SW 1271 (cell line): ENCODE measurements at places on chromosomes 4 and X.

- no peak for DNase-seq
These were observed 87.5 kb upstream of the RBPJ start for GRCh38 chr4:26233350-26233749.

DNA sequence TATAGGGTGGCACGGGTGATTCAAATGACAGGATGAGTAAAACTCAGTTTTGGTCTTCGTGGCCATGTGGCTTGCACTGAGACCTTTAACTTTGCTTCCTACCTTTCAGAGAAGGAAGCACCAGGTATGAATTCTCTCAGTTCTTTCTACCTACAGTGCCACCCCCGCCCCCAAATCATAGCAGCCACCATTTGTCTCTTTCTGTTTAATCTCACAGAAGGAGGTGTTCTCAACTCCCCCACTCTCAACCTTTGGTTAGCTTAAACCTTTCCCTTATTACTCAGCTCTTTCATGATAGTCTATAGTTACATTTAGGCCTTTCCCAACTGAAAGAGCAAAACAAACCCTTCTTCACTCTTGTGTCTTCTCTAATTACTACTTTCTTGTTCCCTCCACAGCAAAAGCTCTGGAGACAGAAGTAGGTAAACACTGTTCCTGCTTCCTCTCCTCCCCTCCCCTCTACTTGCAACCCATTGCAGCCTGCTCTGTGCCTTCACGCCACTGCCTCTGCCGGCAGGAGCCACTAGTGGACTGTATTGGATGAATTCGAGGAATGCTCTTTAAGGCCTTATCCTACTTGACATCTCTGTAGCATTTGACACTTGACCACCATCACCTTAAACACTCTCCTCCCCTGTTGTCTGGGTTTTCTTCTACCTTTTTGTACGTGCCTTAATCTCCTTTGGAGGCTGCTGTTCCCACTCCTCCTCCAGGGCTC, 123.7 kb downstream of the AFF1 start:
- DNase-seq, result no peak

DNA sequence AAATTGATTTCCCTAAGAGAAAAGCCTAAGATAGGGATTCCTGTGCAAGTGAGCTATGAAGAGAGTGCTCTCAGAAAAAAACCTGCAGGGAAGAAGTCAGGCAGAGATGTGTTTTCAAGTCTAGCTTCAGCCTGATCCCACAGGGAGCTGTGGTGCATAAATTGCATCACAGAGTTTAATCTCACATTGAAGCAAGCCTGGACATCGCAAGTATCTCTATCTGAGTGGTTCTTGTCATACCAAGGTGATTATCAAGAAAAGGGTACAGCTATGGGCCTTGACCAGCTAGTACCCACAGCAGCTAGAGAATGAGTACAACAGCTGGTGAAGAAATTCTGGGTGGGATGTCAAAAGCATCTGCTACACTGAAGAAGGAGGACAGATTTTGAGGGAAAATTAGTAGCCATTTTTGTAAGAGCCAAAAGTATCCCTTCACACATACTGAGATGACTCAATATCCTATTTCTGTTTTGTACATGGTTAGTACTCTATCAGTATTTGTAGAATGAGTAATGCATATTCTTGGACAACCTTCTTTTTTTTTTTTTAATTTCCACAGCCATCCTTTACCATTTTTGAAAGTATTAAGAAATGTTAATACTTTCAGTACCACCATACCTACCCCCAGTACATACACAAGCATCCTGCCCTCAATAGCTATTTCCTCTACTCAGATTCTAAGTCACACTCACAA, 708.9 kb downstream of the IL1RAPL1 start:
- DNase-seq, result no peak

DNA sequence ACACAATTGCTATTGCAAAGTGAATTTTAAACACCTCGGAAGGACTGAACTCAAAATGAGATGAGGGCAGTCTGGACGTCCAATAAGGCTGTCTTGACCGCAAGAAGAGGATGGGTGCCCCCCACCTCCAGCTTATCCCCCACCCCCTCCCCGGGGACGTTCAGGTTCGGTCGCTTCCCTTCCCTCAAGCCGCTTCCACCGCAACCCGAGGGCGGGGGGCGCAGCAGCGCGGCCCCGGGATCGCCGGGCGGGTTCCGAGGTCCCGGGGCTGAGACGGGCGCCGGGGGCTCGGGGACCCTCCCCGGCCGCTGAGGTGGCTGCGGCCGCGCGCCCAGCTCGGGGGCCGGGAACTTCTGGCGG, 480 bp downstream of the USP46 start:
- DNase-seq, result no peak

DNA sequence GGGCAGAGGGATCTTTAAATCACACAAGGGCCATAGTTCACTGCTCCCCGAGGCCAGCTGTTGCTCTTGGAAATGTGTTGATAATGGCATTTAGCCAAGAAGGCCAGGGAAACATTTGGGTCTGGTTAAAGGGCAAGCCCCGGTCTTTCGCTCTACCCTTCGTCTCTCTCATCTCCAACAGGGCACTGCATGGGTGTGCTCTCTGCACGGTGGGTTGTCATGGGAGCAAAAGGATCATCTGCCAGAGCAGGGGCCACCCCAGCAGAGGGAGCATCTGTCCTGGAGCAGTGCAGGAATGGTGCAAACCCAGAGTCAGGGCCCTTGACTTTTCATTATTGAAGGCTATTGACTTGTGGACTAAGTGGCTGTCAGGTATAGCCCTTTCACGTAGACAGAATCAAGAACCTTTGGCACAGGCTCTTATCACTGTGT, 22.7 kb upstream of the PGRMC2 start:
- DNase-seq, result peak; percentile 4

DNA sequence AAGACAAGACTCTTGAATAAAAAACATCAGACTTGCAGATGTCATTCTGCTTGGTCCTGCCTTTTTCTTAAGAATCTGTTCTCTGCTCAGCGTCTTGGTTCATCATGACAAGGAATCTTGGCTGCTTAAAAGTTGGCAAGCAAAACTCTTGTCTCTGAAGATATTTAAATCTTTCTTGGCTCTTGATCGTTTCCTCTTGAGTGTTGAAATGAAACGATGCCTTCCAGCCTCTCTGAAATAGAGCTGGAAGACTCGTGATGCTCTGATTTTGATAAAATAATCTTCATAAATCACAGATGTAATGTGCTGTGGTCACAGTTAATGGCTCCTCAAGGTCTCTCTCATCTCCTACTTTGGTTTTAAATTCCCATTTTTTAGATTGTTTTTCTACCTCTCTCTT, 39.9 kb upstream of the TMEM192 start:
- DNase-seq, result no peak

GRCh38 chr4:36046026-36046425, 198.3 kb downstream of the ARAP2 start:
- DNase-seq, result no peak

GRCh38 chrX:1524874-1525582, 12.0 kb downstream of the P2RY8 start:
- DNase-seq, result no peak

- no peak for DNase-seq
These were observed 109.8 kb downstream of the NYX start for GRCh38 chrX:41556958-41557357.

DNA sequence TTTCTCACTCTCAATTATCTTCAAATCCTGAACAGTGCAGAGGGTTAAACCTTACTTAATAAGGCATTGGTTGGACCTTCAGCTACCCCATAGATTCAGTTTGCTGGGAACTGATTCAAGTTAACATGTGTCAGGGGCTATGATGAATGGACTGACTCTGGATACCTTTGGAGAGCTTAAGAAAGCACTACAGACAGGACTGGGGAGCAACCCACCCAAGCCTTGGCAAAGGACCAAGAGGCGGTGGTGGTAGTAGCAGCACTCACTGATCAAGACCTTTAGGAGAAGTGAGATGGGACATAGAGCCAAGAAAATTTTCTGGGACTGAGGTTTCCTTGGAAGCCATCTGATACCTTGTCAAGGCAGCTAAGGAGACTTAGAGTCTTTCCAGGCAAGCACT, 43.0 kb upstream of the TAPT1 start:
- no peak for DNase-seq

- no peak for DNase-seq
These were observed 4.2 kb downstream of the LETM1 start for GRCh38 chr4:1851575-1852410.

DNA sequence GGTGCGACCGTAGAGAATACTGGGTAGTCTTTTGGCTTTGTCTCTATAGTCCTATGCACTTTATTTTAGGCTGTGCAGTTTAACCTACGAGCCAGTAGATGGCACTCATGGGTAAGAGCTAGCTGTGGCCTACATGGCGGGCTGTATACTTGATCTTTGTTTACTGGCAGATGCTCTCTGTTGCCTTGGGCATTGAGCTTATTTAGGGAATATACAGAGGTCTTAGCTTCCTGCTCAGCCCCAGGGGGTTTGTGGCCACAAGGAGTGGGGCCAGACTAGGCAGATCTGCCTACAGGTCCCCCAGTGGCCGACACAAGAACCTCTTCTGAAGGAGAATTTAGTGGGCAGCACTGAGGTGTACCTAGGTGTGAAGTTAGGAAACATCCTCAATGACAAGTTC, 227.6 kb upstream of the HDX start:
- DNase-seq, result no peak

GRCh38 chrX:76420237-76420636, 7.3 kb upstream of the MAGEE1 start:
- DNase-seq, result peak; percentile 0

DNA sequence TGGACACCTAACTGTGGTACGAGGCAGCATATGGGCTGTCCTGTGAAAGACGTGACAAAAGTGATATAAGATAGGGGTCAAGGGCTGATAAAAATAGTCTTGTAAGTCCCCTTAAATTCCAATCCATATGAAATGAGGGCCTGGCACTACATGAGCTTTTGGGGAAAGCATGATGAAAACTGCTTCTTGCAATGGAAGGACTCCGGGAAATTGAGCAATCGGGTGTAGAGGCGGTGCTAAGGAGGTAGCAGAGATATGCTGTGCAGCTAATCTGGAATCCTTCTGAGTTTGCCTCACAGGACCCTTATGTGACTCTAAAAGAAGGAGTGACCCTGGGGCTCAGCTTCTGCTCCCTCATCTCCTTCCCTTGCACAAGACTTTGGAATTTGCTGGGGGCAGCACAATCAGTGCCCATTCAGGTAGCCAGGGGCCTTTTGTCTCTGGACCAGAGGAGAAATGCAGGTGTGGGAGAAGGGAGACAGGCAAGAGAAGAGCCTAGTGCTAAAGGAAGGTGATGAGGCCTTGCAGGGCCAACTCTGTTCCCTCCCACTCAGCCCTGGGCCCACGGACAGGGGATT, 12.8 kb downstream of the CLDN2 start:
- no peak for DNase-seq

DNA sequence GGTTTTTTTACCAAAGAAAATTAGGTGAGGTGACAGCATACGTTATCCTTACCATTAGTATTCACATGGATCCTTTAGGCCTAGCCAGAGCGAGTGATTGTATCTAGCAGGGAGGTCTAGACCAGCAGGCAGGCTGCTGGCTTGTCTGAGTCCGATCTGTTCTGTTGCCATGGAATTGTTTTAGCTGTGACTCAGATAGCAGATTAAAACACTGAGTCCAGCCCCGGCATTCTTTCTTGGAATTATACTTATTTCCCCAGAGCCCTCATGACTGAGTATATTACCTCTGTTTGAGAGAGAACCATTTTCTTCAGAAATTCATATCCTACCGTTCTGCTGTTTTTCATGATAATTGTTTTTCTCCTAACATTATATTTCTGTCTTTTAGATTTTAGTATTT, 37.4 kb downstream of the OCRL start:
- no peak for DNase-seq

DNA sequence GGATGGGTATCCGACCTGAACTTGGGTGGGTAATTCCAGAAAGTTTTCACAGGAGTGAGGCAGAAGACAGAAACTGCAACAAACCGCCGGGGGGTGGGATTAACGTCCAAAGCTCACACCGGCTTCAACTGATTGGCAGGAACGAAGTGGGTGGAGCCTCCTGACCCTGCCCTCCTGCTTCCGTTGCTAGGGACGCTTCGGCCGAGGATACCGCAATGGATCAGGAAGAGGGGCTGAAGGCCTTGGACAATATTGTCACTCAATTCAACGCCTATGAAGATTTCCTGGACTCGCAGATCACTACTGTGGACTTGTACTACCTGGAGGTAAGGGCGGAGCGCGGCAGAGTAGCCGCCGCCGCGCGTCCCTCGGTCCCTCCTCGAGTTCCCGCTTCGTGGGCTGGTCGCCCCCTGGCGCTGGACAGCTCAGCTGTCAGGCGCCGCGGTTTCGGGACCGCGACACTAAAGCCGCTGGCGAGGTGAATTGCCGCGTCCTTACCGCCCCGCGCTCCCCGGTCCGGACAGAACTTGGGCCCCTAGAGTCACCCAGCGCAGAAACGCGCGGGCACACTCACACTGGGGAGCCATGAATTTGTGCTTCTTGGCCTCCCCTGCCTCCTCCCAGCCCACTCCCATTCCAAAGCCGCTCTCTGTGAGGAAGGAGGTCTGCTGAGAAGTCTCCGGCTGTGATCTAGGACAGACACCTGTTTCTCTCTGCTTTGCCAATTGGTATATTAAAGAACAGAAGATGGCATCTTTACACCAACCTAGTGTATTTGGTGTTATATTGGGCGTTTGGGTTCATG, at the start of gene CFAP299:
CFAP299 (plus strand) TSS at position 177 of the 805 bp plus-strand sequence.
- peak; percentile 84 for DNase-seq

- no peak for DNase-seq
These were observed 93.6 kb upstream of the RASGEF1B start for GRCh38 chr4:81565142-81565870.

- no peak for DNase-seq
These were observed 736.5 kb upstream of the FTHL17 start for GRCh38 chrX:31808357-31808756.
